Common myeloid progenitor, CD34-positive (primary cell): ENCODE measurements at places on chromosomes 11 and 22.

DNA sequence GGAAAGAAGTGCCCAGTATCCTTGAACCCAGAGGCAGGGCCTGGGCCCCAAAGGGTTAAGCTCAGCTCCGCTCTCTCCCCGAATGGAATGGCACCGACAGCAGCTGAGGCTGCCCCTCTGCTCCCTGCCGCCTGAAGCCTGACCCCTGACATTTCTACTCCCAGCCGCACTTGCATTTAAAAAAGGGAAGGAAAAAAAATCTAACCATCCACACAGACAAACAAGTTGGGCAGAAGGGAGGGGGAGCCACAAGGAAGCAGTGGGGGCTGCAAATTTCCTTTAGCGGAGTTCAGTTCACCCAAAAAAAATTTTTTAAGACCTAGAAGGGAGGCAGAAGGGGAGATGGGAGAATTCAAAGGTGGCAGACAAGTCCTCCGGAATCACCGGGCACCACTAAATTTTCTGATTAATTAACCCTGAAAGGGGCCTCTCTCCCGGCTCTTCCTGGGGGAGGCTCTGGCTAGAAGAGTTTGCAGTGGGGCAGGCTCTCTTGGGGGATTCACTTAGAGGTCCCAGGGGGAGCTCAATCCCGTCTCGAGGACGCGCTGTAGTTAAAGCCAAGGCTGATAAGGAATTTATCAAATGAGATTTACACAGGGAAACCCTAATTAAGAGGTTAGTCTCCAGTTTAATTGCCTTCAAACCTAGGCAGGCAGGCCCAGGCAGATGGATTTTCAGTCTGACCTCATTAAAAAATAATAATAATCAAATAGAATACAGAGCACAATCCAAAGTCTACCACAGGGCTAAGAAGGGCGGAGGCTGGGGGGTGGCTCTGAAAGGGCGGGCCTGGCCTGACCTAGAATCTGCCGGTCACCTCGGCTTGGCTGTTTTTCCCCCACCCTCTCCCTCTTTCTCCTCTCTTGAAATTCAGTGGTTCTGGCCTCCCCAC lies 25.6 kb downstream of the MN1 start:
- DNase-seq, result peak; percentile 64

- DNase-seq, result peak; percentile 69
These were observed 769 bp downstream of the MAFF start for GRCh38 chr22:38202437-38203089.

- no peak for DNase-seq
These were observed 53.5 kb upstream of the CCDC188 start for GRCh38 chr22:20204311-20204710.

DNA sequence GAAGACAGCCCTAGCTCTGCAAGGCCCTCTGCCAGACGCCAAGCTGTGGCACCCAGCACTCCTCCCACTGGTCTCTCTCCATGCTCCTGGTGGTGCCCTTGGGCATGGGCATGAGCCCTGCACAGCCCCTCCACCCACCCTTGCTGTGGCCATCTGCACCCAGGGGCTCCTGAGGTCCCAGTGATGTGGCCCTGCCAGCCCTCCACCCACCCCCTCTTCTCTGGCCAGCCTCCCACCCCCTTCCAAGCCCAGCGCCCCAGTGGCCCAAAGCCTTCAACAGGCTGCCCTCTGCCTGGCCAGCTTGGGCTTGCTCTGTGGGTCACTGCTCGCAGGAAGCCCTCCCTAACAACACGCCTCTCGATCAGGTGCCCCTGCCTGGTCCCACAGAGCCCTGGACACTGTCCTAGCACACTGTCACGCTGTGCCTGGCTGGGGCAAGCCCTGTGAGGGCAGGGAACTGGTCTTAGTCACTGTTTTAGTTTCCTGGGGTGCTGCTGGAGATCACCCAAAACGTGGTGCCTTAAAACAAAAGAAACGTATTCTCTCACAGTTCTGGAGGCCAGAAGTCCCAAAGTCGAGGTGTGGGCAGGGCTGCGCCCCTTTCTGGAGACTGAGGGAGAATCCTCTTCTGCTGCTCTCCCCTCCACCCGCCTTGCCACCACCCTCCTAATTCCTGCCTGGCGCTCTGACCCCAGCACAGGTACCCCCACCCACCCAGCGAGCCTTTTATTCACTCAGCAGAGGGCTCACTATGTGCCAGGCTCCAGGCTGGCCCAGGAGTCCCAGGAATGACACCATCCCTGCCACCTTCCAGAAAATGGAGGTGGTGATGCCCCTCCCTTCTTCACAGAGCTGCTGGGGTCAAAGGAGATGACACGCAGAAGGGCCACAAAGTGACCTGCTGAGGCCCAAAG lies 14.7 kb downstream of the SULT4A1 start:
- no peak for DNase-seq

- peak; percentile 37 for DNase-seq
These were observed 437.3 kb upstream of the CADM1 start for GRCh38 chr11:115941481-115941993.

DNA sequence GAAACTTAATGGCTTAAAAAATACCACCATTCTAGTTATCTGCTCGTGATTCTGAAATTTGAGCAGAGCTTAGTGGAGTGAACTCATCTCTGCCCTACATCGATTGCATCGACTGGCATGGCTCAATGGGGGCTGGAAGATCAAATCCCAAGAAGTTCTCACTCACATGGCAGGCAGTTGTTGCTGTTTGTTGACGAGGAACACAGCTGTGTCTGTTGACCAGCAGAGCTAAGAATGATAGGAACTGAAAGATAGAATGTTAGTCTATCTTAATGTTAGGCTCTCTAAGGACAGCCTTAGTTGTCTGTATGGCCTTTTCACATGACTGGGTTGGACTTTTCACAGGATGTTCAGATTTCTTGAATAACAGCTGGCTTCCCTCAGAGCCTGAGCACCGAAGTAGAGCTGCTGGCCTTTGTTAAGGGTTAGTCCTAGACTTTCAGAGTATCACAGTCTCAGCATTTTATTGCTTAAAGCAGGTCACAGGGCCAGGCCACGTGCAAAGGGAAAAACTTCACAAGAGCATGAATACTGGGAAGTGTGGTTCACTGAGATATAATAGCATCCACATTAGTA lies 31.6 kb upstream of the IZUMO1R start:
- no peak for DNase-seq

GRCh38 chr11:14930369-14930768 lies 38.3 kb upstream of the CYP2R1 start:
- no peak for DNase-seq

GRCh38 chr11:110317516-110317932 lies 21.1 kb upstream of the RDX start:
- DNase-seq, result peak; percentile 50

DNA sequence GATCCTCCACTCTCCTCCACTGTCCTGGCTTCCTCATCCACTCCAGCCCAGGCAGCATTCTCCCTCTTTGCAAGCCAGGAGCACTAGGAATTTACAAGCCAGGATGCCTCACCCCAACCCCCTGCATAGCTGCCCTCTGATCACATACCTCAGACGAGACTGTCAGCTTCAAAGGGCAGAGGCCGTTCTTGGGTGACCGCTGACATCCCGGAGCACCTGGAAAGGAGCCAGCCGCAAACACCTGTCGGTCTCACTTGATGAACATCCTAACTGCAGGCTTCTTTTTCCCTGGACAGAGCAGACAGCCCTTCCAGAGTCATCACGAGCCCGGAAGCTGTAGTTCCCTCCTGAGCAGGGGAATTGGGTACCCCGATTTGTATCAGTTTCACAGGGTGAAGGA lies 451.3 kb upstream of the B3GAT1 start:
- DNase-seq, result no peak

DNA sequence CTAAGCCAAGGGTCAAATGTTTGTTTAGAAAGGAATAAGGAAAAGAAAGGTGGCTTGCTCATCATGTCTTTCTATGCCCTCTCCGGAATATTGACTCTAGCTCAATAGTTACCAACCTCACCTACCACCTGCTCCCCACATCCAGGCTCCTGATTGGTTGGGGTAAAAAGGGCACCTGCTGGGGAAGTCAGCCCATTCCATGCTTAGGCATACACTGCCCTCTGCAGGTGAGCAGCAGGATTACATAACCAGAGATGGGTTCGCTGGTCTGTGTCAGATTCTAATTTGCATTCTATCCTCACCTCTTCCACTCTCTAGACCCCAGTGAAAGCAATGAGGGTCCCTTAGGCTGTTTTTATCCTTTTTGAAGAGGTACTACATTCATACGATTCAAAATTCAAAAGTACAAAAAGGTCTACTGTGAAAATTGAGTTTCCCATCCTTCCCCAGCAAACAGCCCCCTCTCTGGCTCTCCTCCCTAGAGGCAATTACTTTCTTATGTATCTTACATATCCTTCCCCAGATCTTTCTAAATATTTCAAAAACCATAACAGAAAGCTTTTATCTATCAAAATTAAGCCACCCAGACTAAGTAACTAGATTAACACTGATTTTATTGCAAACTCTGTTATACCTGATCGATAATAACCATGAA lies 98.0 kb upstream of the ASPHD2 start:
- peak; percentile 52 for DNase-seq

DNA sequence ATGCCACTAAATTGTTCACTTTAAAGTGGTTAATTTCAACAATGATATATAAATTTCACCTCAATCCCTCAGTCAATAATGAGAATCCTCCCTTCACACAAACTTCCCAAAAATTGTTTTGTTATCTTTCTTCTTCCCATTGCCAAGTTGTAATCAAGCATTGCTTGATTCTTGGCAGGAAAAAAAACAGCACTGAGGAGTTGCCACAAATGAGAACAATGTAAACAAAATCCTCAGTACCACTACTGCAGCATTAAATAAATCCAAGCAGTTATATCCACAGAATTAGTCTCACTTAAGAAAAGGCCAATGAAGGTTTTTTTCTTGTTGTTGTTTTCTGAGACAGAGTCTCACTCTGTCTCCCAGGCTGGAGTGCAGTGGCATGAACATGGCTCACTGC lies 38.2 kb downstream of the FAM168A start:
- DNase-seq, result no peak

DNA sequence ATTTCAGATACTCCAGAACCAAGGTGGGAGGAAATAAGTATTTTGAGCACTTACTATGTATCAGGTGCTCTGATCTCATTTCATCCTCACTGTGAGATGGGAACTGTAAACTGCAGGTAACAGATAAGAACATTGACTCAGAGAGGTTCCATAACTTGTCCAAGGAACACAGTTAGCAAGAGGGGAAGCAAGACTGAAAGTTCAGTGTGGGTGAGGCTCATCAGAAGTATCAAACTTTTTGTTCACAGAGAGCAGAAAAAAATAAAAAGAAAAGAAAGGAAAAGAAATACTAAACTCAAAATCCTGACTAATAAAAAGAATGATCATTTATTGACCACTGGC lies 37.1 kb downstream of the RAB30 start:
- no peak for DNase-seq

DNA sequence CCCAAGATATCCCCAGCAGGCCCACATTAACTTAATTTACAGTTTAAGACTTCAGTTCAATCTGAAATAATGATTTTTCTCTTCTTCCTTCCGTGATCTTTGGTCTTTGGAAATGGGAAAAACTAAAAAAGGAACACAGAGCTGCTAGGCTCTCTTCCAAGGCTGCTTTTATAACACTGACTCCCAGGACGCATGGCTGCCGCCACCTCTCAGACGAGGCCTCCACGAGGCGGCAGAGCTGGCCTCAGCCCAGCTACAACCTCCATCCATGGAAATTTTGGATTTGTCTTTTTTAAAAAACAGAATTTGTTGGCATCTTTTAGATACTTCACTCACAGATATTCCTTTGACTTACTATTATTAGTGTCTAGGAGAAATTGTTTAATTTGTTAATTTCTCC lies 385.5 kb upstream of the SYN3 start:
- no peak for DNase-seq

DNA sequence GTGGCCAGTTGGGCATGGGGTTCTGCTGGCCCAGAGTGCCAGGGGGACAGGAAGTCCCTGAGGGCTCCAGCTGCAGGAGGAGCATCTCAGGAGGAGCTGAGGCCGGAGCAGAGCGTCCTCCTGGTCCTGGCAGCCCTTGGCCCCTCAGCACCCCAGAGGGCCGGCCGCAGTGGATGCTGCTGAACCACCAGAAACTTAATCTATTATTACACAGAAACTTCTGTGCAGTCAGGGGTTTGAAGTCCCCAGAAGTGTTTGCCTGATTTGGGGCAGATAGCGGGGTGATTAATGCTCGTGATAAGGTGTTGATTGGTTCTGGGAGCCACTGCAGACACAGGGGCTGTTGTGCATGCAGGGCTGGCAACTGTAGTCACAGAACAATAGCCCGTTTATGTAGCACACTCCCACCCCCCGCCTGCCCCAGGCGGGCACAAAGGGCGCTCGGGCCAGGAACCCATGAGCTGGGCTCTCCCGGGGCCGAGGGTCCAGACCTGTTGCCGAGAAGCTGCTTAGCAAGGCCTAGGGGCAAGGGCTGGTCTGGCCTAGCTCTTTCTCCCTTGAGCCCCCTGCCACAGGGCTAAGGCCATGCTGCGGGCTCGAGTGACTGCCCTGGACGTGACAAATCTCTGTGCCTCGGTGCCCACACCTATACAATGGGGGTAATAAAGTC lies 29.0 kb upstream of the KCNQ1OT1 start:
- DNase-seq, result no peak

DNA sequence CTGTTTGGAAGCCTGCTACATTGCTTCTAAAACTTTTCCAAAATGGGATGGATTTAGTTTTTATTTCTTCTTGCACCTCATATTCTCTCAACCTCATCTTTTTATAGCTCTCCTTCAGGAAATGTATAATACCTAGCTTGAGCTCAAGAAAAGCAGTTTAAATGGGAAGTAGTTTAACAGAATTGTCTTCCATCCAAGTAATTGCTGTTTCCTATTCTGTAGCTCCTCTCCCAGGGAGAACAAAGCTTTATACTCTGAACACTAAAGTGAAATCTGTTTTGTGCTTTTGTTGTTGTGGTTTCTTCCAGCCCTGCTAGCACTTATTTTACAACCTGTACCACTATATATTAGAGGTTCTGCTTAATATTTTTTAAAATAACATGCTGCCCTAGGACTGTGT lies 83.2 kb upstream of the HORMAD2 start:
- no peak for DNase-seq

- no peak for DNase-seq
These were observed 11.7 kb downstream of the POU2AF3 start for GRCh38 chr11:111310088-111310487.

GRCh38 chr22:22887621-22888503 lies at the start of gene IGLL5:
TSS of gene IGLL5 (plus strand) at chr22:22887816. CDS start at chr22:22888054, 238 bp downstream.
- DNase-seq, result no peak

GRCh38 chr22:35617137-35617755 lies at the start of gene MB:
TSS of gene MB (minus strand) at chr22:35617329. CDS start at chr22:35617257, 72 bp downstream.
- no peak for DNase-seq

DNA sequence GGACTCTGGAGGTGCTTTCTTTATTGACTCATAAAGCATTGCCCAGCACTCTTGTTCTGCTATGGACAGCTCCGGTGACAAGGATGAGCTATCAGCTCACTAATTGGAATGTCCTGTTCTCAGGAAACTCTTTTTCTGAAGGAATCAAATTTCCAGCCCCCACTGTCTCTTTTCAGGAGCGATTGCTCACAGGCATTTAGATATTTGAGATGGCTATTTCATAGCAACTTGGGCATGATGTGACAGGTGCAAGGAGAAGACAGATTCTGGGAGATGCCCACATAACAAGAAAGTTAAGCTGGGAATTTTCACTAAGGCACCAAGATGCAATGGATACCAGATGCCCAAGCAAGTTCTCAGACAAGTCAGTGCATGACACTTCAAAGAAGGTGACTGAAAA lies 123.4 kb upstream of the CSNK2A3 start:
- no peak for DNase-seq

- DNase-seq, result no peak
These were observed 31.2 kb upstream of the SMTN start for GRCh38 chr22:31049815-31050420.

GRCh38 chr11:102114032-102114431 lies 3.8 kb downstream of the YAP1 start:
- DNase-seq, result no peak

- DNase-seq, result peak; percentile 85
These were observed 14.8 kb downstream of the SGSM3 start for GRCh38 chr22:40385036-40385782.

- DNase-seq, result no peak
These were observed 612 bp upstream of the BIRC2 start for GRCh38 chr11:102346456-102346747.
